ENCODE measurements at places on chromosomes 13 and 19. TPM values are rescaled to one million over a fixed set of nuclear protein-coding genes. Genes with fewer than 3 reads are reported as not detected.

The CCNA1 gene
- total RNA-seq: 61.6 TPM

The IGFL3 gene
- total RNA-seq: not detected

The ERICH6B gene
- total RNA-seq: not detected

The ZNF562 gene
- total RNA-seq: 38.2 TPM

The MLNR gene
- not detected for total RNA-seq

The CGB2 gene
- total RNA-seq: not detected

The VSTM2B gene
- not detected for total RNA-seq

The ZNF571 gene
- 4.9 TPM for total RNA-seq

The SMIM17 gene
- total RNA-seq: 0.24 TPM

The CEACAM20 gene
- total RNA-seq: not detected

The STK11 gene
- total RNA-seq: 131 TPM

The HIF3A gene
- 0.48 TPM for total RNA-seq

The ZFP30 gene
- 17.5 TPM for total RNA-seq

The NOVA2 gene
- total RNA-seq: not detected

The ISOC2 gene
- 88.9 TPM for total RNA-seq

The LAMP1 gene
- total RNA-seq: 265 TPM

The SIGLEC8 gene
- not detected for total RNA-seq

The KCNJ14 gene
- 1.3 TPM for total RNA-seq

The EVI5L gene
- 12.0 TPM for total RNA-seq

The FXYD3 gene
- total RNA-seq: 846 TPM

The MAP4K1 gene
- not detected for total RNA-seq
